ENCODE measurements at places on chromosomes 12 and 14.

GRCh38 chr12:71281425-71281824 lies 123.6 kb upstream of the TSPAN8 start:
- no peak for DNase-seq

DNA sequence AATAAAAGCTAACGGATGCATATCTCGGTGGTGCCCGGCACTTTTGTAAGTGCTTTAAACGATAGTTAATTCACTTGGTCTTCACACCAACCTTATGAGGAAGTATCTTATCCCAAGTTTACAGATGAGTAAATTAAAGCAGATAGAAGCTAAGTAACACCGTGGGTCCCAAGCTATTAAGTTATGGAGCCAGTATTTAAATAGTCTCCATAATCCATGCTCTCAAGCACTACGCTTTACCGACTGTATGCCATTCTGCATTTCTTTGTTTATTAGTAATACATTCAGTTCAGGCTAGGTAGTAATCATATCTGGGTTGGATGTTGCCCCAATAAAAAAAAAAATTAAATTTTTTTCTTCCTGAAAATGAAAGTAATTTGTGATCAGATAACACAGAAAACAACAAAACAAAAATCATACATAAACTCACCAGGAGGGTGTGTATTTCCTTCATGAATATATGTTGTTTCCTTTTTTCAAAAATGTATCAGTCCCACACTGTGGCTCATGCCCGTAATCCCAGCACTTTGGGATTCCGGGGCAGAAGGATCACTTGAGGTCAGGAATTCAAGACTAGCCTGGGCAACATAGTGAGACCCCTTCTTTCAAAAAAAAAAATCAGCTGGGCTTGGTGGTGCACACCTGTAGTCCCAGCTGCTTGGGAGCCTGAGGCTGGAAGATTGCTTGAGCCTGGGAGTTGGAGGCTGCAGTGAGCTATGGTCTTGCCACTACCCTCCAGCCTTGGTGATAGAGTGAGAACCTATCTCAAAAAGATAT lies 1.4 kb upstream of the M6PR start:
- DNase-seq, result no peak

DNA sequence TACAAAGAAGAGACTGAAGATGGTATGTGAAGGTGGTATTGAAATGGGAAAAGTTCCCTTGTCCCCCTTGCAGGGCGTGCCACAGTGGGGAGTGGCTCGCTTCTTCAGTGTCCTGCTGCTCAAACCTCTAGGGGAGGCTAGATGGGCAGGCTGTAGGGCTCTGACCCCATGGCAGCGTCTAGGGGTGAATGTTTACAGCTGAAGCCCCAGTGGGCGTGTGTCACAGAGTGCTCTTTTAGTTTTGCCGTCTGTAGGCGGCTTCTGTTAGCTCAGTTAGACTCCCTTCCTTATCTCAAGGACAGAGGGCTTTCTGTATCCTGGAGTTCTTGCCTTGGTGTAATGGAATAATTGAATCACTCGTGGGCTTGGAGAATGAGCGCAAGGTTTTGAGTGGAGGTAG lies 266.2 kb downstream of the RAD51B start:
- no peak for DNase-seq

DNA sequence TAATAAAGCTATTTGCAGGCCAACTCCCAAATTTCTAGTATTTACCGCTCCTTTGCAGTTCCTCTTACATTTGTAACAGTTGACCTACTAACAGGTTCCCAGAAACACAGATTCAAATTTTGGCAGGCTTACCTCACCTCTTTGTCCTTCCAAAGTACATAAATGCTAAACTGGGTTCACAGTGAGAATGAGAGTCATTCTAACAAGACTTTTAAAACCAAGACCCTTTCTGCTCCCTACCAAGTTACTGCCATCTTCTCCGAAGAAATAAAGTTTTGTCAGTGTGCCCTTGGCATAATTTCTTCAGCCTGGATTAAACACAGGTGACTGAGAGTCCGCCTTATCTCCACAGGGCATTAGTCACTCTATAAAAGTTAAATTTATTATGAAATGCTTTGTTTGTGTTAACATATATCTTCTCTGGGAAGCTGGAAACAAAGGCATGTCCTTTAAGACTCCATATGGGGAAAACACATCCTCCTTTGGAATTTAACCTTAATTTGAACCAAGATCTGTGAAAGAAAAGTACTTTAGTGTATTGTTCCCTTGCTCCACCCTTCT lies 28.2 kb downstream of the FOXA1 start:
- no peak for DNase-seq

GRCh38 chr14:72657214-72657921 lies 236.5 kb downstream of the DPF3 start:
- no peak for DNase-seq

DNA sequence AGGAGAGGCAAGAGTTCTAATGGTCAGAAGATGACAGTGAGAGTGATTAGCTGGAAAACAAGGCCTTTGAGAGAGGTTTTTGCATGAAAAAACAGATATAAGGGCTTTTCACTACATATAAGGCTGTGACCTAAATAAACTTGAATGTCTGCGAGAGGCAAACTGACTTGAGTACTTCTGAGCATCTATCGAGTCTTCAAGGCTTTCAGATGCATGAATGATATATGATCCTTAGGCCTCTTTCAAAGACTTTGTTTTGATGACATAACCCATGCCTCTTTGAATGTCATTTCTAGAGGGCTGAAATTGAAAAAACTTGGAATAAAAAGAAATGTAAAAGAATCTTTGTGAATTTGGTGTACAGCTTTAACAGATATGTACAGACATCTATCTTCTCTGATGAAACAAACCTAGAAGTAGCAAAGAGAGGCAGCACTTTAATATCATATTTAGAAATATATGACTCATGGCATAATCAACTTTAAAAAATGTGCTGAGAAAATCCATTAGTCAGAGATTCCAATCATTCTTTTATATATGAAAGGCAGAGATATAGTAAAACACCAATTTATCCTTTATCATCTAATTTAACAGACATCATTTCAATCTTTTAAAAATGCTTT lies 72.6 kb downstream of the PPM1H start:
- DNase-seq, result no peak

DNA sequence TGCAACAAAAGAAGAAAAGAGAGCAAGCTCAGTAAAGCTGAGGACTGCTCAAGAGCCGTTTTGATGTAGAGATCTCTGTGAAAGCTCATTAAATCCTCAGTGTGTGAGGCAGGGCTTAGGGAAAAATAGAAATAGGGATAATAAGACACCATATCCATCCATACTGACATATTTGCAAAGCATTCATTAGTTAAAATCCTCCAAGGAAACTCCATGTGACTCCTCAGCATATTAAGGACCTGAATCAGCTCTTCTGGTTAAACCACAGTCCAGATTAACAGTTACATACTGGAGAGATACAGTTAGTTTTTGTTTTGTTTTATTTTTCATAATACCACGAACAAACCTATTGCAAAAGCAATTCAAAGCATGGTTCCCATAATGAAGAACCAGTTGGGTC lies 288.2 kb downstream of the PAWR start:
- DNase-seq, result no peak

DNA sequence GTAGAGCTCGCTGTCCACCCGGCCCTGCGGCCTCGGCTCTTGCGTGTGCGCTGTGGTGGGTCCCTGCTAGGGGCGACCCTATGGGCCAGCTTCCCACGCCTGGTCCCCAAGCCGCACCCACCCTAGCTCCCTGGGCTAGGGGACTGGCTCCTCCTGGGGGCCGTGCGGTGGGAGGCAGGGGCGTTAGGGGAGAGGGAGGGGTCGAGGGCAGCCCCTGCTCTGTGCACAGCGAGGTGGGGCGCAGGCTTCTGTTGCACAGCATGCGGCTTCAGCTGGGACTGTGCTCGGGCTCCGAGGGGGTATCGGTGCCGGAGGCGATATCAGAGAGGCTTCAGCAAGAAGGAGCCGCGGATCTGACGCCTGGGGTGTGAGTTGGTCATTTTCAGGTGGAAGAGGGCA lies 86.1 kb downstream of the ALG10 start:
- DNase-seq, result no peak

DNA sequence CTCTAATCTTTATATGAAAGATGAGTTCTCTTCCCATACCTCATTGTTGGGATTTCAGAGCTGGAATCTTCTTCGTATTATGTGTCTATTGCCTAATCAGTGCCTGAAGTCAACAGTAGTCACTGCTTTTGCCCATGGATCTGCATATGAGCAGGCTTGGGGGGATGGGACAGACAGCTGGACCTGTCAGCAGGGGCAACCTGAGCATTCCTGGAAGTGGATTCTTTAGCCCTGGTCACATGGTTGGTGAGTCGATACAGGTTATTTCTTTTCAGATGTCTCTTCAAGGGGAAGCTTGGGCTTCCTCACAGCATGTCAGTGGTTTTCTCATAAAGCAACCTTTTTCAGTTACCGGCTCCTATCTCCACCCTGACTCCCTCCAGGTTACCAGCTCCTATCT lies 97.3 kb upstream of the RBM19 start:
- no peak for DNase-seq

- no peak for DNase-seq
These were observed 29.0 kb downstream of the MAGOHB start for GRCh38 chr12:10584415-10584814.

DNA sequence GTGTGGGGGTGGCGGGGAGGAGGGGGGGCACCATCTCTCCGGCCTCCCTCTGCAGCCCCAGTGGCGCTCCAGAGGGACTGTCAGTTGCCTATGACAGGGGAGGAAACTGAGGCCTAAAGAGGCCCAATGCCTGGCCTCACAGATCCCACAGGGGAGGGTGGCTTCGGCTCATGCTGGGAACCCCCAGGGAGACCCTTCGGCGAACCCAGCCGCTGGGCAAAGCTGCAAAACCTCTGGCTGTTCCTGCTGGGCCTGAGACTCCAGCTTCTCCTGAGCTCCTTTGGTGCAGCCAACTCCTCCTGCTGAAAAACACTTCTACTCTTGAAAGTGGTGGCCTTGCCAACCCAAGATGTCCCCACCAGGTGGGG lies 170.1 kb upstream of the RTL1 start:
- no peak for DNase-seq

DNA sequence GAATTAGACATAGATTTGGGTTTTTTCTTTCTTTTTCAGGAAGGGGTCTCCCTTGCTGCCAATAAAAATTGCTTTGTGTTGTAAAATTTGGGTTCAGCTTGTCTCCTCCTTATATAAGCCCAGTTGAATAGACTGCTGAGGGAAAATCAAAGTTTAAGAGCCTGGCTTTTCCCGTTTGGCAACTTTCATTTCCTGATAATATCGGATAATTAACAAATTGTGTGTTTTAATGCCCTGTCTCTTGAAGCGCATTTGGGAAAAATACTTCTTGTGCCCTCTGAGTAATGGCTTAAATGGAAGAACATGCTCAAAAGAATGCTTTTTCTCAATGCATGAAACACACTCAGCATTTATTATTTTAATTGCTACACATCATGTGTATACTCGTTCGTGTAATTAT lies 198.0 kb upstream of the DCN start:
- DNase-seq, result no peak

DNA sequence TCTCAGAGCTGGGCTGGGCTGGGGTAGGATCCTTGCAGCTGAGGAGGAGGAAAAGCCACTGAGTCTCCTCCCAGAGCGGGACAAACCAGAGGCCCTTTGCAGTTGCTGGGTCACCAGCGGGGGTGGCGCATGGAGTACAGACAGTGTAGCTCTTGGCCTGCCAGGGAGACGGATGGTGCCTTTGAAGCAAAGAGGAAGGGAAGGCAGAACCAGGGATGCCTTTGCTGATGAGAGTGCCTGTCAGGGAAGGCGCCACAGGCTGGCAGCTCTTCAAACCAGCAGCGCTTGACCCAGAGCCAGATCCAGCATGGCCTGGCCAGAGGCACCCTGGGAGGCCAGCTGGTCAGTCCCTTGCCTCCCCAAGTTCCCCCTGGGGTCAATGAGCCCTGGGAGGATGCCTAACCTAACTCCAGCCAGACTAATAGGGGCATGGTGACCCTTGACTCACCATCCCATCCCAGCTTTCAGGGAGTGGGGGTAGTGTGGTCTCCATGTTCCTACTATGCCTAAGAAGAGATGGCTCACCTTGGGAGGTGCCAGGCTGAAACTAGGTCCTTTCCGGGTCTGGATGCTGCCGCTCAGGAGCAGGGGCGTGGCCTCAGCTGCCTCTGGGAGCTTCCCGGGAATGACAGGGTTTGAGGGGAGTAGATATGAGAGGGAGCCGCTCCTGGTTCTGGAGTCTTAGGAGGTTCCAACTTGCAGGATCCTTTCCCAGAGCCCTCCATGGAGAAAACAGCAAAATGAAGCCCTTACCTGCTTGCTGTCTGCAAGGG lies 19.8 kb downstream of the VASH1 start:
- DNase-seq, result no peak

- DNase-seq, result no peak
These were observed 39.4 kb downstream of the STAB2 start for GRCh38 chr12:103626498-103626897.

GRCh38 chr12:12714276-12715021 lies 2.7 kb upstream of the CDKN1B start:
- peak; percentile 39 for DNase-seq

DNA sequence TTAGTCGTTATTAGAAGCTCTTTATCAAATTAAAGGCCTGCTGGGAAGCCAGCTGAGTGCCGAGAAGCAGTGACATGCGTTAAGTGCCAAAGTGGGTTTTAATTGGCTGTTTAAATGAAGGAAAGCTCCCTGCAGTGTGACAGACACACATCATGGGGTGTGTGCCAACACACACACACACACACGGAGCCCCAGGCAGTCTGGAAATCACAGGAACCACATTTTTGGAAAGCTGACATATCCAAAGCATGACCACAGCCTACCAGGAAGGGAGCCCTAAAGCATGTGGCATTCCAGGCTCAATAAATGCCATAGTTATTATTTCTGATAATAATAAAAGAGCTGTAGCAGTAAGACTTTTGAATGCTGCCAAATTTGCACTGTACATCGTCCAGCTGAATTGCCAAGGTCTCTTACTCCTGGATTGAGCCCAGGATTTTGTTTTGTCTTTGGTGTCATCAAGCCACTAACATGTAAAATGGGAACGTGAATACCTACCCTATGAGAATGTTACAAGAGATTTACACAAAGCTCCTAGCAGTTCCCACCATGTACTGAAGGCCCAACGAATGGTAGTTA lies 135.1 kb downstream of the TMEM30B start:
- no peak for DNase-seq

- peak; percentile 6 for DNase-seq
These were observed 24.4 kb upstream of the CRACR2A start for GRCh38 chr12:3777206-3777809.

GRCh38 chr12:22044391-22044790 lies 1.6 kb upstream of the CMAS start:
- no peak for DNase-seq

DNA sequence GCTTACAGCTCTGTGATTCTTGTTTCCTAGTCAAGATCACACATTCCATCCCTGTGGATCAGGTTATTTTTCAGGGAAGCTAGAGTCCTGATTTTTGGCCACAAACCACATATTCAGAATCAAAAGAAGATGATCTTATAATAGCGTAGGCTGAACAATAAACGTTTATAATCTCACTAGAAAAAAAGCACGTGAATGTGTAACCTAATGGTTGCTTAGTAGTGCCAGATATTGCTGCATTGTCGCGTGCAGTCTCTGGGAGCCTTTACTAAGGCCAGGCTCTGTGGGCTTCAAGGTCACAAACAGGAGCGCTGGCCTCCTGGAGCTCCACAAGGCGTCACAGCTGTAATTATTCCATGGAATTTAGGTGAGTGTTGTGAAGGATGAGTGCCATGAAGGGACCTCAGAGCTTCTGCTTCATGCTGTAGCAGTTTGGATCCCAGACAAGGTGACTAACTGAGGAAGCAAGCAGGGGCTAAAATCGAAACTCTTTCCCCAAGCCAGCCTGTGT lies 17.4 kb downstream of the CDKN1B start:
- no peak for DNase-seq

- DNase-seq, result no peak
These were observed 16.2 kb upstream of the IGF1 start for GRCh38 chr12:102496591-102496990.
